ENCODE measurements at places on chromosomes 11 and 22. TPM values are rescaled to one million over a fixed set of nuclear protein-coding genes. Genes with fewer than 3 reads are reported as not detected.
A peak's percentile ranks its signal among the peaks of the same experiment; 100 is the strongest.

- H3K27me3 ChIP-seq = no peaks in the 10 kb centered on the region
- H3K27ac ChIP-seq = no peak overlapping the region
- no peak overlapping the region for H3K4me3 ChIP-seq
Observed at GRCh38 chr11:27281276-27281675, 81.7 kb downstream of the CCDC34 start.

DNA sequence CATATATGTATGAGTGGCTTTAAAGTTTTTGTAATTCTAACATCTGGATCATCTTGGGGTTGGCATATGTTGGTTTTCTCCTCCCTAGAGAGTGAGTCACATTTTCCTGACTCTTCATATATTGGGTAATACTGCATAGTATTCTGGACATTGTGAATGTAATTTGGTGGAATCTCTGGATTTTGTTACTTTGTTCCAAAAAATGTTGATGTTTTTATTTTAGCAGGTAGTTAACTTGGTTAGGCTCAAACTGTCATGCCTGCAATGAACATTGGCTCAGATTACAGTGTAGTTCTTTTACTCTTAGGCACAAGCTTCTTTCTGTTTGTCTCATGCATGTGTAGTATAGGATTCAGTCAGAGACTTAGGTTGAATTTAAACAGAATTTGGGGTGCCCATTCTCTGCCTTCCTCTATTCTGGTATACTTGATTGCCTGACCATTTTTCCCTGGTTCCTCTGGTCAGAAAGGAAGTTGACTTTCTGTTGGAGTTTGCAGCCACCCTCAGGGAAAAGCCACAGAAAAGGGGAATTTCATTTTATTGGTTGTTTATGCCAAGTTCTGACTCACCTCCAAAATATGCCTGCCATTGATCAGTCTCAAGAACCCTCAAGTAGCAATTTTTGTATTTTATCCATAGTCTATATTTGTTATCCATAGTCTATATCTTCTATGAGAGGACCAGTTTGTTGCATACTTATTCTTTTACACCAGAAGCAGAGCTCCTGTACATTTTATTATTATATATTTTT is 151.7 kb downstream of the UVRAG start:
- no peak overlapping the region for H3K27ac ChIP-seq
- no peak overlapping the region for H3K4me3 ChIP-seq
- peaks cover 24% of the 10 kb centered on the region for H3K36me3 ChIP-seq
- no peaks in the 10 kb centered on the region for H3K4me1 ChIP-seq
- H3K27me3 ChIP-seq = no peaks in the 10 kb centered on the region

GRCh38 chr11:64266339-64266738 is 15.0 kb downstream of the PLCB3 start:
- H3K27me3 ChIP-seq = no peaks in the 10 kb centered on the region
- H3K36me3 ChIP-seq = no peaks in the 10 kb centered on the region
- H3K27ac ChIP-seq = no peak overlapping the region
- DNase-seq = no peak

- no peak for DNase-seq
- peaks cover 9% of the 10 kb centered on the region for H3K4me1 ChIP-seq
- H3K4me3 ChIP-seq = no peak overlapping the region
- H3K36me3 ChIP-seq = no peaks in the 10 kb centered on the region
- H3K27ac ChIP-seq = no peak overlapping the region
Observed at GRCh38 chr11:47171856-47172255, 4.8 kb downstream of the ARFGAP2 start.

DNA sequence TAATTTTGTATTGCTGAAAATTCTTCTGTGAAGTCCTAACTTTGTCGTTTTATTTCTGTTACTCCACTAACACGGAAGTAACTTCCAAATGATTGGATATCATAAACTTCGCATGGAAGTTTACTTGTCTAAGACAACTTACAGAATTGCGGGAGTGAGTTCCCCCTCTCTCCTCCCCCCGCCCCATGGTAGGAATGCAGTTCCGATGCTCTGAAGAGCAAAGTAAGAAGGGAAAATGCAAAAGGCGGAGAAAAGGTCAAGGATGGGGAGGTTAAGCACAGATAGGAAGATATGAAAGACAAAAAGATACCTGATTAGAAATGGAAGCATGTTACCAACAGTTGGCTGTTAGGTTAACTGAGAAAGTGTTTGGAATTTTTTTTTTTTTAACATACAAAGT is 1.3 kb downstream of the EIF3M start:
- no peak for DNase-seq
- H3K4me1 ChIP-seq = peaks cover 20% of the 10 kb centered on the region
- peak overlapping the region; percentile 90 for H3K4me3 ChIP-seq
- no peak overlapping the region for H3K27ac ChIP-seq
- H3K27me3 ChIP-seq = no peaks in the 10 kb centered on the region

DNA sequence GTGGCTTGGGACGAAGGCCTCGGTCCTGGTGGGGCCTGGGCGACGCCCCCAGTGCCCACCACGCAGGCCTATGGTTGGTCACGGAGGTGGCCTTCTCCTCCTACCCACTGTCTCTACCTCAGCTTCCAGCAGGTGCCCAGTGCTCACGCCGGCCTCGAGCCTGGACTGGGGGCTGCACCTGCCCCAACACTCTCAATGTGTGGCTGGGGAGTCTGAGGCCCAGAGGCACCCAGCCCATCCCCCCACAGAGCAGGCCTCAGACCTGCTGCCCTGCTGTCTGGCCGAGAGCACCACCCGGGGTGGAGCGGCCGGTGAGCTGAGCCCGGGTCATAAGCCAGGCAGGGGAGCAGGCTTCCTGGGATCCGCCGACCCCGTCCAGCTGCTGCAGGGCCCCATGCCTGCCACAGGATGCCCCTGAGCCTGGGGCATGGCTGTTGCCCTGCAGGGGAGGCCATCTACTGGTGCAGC is 28.6 kb upstream of the MUC5AC start:
- H3K4me3 ChIP-seq = no peak overlapping the region
- DNase-seq = no peak
- H3K4me1 ChIP-seq = no peaks in the 10 kb centered on the region
- H3K36me3 ChIP-seq = no peaks in the 10 kb centered on the region
- no peak overlapping the region for H3K27ac ChIP-seq
- H3K27me3 ChIP-seq = no peaks in the 10 kb centered on the region

DNA sequence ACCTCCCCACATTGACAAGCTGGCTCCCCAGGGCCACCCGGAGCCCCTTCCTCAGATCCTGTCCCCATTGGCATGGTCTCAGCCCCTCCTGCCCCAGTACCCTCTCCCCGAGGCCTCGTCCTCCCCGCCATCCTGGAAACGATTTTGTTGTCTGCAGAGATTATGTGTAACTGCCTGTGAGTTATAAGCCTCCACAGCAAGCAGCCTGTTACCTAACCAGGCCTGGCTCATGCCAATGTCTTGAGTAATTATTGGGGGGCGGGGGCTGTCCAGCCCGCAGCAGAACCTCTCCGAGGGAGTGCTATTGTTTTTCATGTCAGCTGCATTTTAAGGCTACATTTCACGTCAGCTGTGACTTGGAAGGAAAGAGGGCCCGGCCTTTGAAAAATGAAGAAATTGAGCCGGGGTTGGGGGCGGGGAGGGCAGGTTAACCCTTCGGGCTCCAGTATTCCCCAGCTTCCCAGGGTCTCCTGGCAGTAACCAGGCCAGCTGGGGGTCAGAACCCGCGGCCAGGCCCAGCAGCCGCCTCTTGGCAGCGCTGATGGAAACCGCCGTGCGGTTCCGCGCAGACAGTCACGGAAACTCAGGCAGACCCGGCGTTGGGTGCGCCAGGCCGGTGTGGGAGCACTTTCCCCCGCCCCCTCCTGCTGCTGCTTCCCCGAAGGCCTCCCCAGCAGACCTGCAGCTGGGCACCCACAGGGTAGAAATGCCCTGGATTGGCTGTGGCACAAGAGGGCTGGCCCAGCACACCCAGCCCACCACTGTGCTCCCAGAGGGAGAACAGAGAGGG is 59.5 kb downstream of the CDKN1C start:
- no peaks in the 10 kb centered on the region for H3K27me3 ChIP-seq
- no peak overlapping the region for H3K4me3 ChIP-seq
- DNase-seq = no peak
- no peak overlapping the region for H3K27ac ChIP-seq
- no peaks in the 10 kb centered on the region for H3K4me1 ChIP-seq

- no peaks in the 10 kb centered on the region for H3K36me3 ChIP-seq
- H3K27ac ChIP-seq = peak overlapping the region; percentile 100
- H3K4me3 ChIP-seq = no peak overlapping the region
Observed at GRCh38 chr22:41830174-41830573, 2.7 kb upstream of the SREBF2 start.

GRCh38 chr11:21514316-21514715 is 678.6 kb upstream of the ANO5 start:
- DNase-seq = no peak
- H3K4me3 ChIP-seq = no peak overlapping the region
- H3K36me3 ChIP-seq = no peaks in the 10 kb centered on the region
- H3K4me1 ChIP-seq = no peaks in the 10 kb centered on the region
- H3K27me3 ChIP-seq = no peaks in the 10 kb centered on the region
- H3K27ac ChIP-seq = no peak overlapping the region

GRCh38 chr22:28581016-28581415 is 98.6 kb downstream of the TTC28 start:
- H3K4me1 ChIP-seq = no peaks in the 10 kb centered on the region
- H3K4me3 ChIP-seq = no peak overlapping the region
- H3K27me3 ChIP-seq = peaks cover 5% of the 10 kb centered on the region

DNA sequence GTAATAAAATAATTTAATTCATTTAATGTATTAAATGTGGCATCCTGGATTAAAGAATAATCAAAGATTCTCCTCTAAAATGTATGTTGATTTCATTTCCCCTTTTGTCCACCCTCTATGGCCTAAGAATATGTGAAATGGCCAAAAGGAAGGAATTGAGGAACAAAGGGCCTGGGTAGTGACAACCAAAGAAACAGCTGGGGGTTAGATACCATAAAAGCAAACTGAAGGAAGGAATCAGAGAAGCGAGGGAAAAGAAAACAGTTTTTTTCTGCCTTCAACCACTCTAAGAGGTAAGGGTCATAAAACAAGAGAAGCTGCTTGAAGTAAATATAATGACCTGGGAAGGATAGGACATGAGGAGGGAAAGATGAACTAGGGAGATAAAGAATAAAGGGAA is 139.3 kb downstream of the FAM76B start:
- H3K36me3 ChIP-seq = no peaks in the 10 kb centered on the region
- peaks cover 5% of the 10 kb centered on the region for H3K27me3 ChIP-seq
- H3K27ac ChIP-seq = no peak overlapping the region
- no peak for DNase-seq
- no peaks in the 10 kb centered on the region for H3K4me1 ChIP-seq

DNA sequence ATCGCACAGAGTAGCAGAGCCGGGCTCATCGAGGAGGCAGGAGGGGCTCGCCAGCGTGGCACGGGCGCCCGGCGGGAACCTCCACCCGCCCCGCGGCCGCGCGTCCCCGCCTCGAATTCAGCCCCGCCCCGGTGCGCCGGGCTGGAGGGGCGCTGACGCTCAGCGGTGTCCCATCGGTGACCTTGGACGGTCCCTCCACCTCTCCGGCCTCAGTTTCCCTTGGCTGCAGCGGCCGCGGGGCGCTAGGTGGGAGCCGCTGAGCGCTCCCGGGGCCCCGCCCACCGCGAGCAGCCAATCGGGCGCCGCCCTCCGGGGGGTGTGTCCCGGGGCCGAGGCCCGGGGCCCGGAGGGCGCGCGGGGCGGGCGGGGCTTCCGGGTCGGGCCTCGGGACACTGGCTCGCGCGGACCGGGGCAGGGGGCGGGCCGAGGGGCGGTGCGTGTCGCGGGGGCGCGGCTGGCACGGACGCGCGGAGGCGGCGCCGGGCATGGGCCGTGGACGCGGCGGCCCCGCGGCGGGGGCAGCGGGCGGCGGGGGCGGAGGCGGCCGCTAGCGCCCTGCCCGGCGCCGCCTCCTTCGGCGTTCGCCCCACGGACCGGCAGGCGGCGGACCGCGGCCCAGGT is at the start of gene PPARA:
PPARA (plus strand) TSS at position 493 of the 621 bp plus-strand sequence. CDS start 47,858 bp downstream, outside the sequence.
- H3K27ac ChIP-seq = peak within 1 kb of the TSS; percentile 69
- no peaks in the 10 kb centered on the region for H3K27me3 ChIP-seq
- peak; percentile 89 for DNase-seq
- H3K36me3 ChIP-seq = no peaks in the 10 kb centered on the region

GRCh38 chr11:72621008-72621610 is 53.1 kb downstream of the PDE2A start:
- no peak for DNase-seq
- peaks cover 3% of the 10 kb centered on the region for H3K4me1 ChIP-seq
- H3K36me3 ChIP-seq = no peaks in the 10 kb centered on the region
- no peak overlapping the region for H3K27ac ChIP-seq

DNA sequence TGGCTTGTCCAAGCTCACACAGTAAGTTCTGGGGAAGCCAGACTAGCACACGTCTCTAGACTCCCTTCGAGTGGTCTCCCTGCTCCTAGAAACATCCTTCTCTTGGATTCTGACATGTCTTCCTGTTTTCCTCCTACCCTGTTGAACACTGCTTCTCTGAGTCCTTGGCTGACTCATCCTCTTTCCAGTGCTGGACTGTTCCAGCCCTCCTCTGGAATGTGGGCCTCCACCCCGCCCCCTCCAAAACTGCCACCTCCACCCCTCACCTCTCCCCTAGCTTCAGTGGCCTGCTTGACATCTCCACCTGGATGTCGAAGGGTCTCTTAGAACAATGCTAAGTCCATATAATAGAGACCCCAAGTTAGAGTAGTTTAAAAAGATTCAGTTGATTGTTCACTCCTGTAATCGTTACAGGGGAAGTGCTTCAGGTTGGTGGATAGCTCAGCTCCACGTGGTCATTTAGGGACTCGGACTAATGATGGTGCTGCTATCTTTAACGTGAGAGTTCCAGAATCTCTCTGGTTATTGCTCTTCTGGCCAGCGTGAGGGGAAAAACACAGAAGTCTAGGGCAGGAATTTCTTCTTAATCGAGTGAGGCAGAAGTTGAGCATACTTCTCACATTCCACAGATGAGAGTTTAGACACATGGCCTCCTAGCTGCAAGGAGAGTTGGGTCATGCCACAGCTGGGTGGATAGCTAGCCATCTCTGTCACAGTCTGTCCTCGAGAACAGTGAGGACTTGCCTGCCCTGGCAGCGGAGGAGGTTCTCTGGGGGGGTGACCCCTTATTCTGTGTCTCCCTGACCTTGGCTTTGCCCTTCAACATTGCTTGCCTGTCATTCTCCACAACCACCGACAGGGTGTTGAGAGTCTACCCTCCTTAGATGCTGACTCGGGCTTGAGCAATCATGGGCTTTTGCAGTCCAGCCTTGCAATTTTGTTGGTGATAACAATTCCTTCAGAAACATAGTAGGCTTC is 4.7 kb upstream of the C11orf96 start:
- H3K36me3 ChIP-seq = no peaks in the 10 kb centered on the region
- no peak overlapping the region for H3K4me3 ChIP-seq
- no peak overlapping the region for H3K27ac ChIP-seq
- H3K27me3 ChIP-seq = no peaks in the 10 kb centered on the region
- no peak for DNase-seq

- no peak overlapping the region for H3K27ac ChIP-seq
- DNase-seq = no peak
- no peak overlapping the region for H3K4me3 ChIP-seq
Observed at GRCh38 chr11:85710917-85711316, 24.9 kb upstream of the CCDC89 start.

- H3K4me3 ChIP-seq = no peak overlapping the region
- H3K27me3 ChIP-seq = no peaks in the 10 kb centered on the region
- H3K36me3 ChIP-seq = peaks cover 11% of the 10 kb centered on the region
- H3K27ac ChIP-seq = no peak overlapping the region
Observed at GRCh38 chr11:9386086-9386485, 1.6 kb downstream of the IPO7 start.

- H3K27ac ChIP-seq = no peak overlapping the region
- H3K27me3 ChIP-seq = no peaks in the 10 kb centered on the region
- no peaks in the 10 kb centered on the region for H3K36me3 ChIP-seq
- H3K4me3 ChIP-seq = no peak overlapping the region
Observed at GRCh38 chr22:35310556-35311550, 11.2 kb downstream of the TOM1 start.

ZNF215 gene
- total RNA-seq = 2.8 TPM

APOA4 gene
- not detected for total RNA-seq

LARGE2 gene
- total RNA-seq = 93.1 TPM

ANGPTL5 gene
- total RNA-seq = not detected

SLC16A8 gene
- not detected for total RNA-seq

OR8D4 gene
- not detected for total RNA-seq

IRAG1 gene
- 0.32 TPM for total RNA-seq

TECTA gene
- total RNA-seq = 0.41 TPM

PAMR1 gene
- total RNA-seq = not detected

OVOL1 gene
- total RNA-seq = 0.17 TPM

Data from B cell (primary cell).